ENCODE measurements at places on chromosomes 16 and 17.

DNA sequence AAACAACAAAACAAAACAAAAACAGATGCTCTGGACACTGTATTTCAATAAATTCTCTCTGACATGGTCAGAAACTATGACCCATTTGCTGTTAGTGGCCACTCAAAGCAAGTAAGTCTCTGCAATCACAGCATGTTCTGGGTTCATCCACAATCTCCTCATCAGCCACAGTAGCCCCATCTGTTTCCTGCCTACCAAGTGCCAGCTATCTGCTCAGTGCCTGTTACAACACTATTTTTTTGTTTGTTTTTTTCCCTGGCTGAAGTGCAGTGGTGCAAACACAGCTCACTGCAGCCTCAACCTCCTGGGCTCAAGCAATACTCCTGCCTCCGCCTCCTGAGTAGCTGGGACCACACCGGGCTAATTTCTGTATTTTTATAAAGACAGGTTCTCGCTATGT, 137.9 kb downstream of the SOX9 start:
- DNase-seq: no peak

GRCh38 chr17:21417921-21418320, 41.8 kb downstream of the KCNJ12 start:
- DNase-seq: no peak

DNA sequence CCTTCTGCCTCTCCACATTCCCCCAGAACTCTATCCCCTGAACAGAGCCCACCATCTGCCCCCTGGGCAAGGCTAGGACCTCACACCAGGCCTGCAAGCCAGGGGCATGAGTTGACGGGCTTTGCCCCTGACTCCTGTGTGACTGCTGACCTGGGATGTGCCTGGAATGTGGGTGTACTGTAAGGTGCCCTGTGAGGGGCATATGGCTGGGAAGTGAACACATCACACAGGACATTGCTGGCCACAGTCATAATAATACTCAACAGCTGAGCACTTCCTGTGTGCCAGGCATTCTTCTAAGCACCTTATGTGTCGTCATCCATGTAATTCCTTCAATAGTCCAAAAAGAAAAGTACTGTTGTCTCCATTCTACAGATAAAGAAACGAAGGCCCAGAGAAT, 13.3 kb downstream of the CES4A start:
- no peak for DNase-seq

DNA sequence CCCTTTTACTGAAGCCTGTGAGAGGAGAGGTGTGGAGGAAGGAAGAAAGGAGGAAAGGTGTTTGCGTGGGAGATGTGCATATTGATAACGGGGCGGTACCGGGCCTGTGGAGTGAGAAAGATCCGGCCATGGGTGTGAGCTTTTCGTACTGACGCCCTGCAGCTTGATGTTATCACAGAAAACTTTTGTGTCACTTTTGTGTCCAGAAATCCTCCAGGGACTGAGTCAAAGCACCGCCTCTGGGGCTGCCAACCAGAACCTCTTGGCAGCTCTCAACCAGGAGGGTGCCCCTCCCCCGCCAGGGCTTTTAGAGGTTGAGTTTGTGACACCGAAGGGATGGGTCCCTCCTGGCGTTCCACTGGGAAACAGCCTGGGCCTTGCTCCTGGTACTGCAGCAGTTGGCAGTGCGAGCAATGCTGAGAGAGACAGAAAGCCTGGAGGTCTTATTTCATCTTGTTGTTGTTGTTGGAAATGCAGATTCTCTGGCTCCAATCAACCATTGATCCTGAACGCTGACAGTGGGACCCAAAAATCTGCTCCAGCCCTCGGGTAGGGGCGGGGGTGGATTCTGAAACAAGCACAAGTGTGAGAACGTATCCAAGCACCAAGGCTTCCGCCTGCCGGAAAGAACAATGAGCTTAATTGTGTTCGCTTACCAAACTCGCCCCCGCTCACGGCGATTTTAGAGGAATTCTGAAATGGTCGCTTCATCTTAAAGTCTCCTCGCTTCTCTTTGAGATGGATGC, 65.0 kb downstream of the CRISPLD2 start:
- DNase-seq: no peak

- DNase-seq: no peak
These were observed 4.0 kb downstream of the LYRM1 start for GRCh38 chr16:20904507-20905081.

GRCh38 chr16:26913851-26914250, 152.9 kb upstream of the C16orf82 start:
- DNase-seq: no peak

- no peak for DNase-seq
These were observed 1.7 kb downstream of the SMIM5 start for GRCh38 chr17:75634754-75635609.

- DNase-seq: no peak
These were observed 1.2 kb downstream of the PPP1R1B start for GRCh38 chr17:39627712-39628516.

DNA sequence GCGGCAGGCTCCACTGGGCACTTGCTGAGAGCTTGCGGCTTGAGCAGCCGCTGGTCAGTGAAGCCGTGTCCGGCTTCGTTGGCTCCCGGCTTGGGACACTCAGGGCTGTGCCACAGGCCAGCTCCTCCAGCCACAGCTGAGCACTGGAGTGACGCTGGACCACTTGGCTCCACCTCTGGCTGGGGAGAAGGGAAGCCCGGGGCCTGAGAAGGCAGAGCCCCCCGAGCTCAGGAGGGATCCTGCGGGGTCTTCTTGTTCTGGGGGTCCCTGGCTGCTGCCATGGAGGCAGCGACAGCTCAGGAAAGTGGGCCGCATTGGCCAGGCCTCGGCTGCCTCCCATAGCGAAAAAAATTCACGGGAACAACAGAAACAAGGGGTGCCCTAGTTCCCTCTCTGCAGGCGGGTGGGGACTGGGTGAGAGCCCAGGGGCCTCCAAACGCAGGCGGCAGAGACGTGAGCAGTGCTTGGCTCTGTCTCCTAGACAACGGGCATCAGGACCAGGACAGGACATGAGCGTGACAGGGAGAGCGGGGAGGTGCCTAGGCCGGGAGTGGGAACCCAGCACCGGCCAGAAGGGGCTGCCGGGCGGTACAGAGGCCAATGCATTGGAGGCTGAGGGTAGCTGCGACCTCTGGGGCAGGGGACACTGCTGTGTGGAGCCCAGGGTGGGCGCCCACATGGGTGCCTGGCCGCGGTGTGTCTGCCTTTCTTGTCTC, 37.7 kb downstream of the SLC7A5 start:
- no peak for DNase-seq

GRCh38 chr17:78875363-78876093, 27.5 kb downstream of the CEP295NL start:
- DNase-seq: no peak
